ENCODE measurements at places on chromosomes 16 and 17.

DNA sequence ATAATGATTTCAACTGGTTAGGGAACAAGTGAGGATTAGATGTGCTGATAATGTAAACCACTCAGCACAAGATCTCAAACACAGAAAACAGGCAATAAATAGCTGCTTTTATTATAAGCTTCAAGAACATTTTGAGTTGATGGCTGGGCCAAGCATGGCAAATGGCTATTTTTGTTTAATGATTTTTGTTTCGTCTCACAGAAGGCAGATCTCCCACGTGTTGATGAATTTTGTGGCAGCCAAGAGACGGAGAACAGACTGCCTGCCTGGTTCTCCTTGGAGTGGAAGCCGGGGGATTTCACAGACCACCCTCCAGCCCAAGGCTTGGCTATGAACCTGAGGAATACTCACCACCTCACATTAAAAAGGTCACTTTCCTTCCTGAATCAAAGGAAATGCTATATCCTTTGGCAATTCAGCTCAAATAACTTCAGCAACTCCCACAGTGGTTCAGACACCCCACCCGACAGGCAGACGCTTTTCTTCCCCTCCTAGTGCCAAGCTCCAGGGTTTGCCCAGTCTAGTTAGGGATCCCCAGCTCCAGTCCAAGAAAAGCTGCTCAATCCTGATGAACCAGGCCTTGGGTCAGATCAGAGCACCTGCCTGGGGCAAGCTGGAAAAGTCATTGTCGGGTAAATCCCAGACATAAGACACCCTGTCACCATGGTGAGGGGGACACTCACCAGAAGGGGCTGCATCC, 593.5 kb downstream of the TOX3 start:
- no peak for DNase-seq

DNA sequence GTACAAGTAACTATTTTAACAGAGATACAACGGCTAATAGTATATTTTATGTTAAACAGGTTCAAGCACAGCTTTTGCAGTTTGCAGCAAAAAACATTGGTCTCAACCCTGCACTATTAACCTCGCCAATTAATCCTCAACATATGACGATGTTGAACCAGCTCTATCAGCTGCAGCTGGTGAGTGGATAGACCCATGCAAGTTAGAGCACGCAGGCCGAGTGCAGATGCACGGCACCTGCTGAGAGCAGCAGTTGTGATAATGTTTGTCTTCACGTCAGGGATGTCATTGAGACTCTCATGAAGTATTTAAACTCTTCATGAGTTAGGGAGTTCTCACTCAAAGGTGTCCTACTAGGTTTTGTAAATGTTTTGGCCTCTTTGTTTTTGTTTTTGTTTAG, 45.6 kb downstream of the TMC6 start:
- DNase-seq = no peak

DNA sequence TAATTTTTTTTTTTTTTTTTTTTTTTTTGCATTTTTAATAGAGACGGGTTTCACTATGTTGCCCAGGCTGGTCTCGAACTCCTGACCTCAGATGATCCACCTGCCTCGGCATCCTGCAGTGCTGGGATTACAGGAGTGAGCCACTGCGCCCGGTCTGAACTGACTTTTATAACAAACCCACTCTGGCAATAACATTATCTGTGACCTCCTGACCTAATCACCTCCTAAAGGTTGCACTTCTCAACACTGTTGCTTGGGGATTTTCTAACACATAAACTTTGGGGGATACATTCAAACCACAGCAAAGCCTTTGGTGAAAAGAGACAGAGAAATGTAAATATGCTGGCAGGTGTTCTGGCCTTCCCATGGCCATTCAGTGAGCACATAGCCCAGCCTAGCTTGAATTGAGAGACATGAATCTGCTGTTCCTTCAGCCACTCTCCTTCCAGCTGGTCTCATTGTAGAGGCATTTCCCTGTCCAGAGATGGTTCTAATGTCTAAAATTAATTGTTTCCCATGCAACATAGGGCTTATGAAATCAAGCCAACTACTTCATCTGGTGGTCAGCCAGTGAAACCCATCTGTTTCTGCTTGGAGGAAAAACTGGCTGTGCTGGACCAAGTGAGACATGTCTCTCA, 28.3 kb downstream of the LYRM1 start:
- DNase-seq = peak; percentile 44

- no peak for DNase-seq
Observed at GRCh38 chr17:83203472-83204221, 124.2 kb downstream of the METRNL start.

DNA sequence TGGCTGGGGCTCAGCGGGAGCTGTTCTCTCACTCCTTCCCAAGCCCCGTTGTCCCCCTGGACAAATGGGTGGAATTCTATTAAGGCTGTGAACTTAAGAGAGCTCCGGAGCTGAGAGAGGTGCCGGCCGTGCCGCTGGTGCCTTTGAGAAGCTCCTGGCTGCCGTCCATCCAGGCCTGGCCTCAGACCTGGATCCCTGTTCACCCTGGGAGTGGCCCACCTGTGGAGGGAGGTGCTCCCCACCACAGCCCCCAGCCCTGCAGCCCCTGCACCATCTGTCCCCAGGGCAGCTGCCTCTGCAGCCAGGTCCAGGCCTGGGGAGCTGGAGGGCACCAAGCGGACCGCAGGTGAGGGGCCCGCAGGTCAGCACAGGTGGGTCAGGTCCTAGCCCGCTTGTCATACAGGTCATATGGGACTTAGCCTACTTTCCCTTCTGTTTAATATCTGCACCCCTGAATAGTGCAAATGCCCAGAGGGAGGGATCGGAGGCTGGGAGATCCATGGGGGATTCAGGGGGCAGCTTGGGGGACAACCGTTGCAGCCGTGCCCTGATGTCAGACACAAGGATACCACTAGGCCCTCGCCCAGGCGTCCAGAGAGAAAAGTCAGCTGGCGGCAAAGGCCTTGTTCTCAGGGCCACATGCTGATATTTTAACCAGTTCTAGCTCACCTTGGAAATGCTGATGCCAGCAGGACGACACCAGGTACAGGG, 15.2 kb upstream of the METRNL start:
- DNase-seq = no peak

- DNase-seq = no peak
Observed at GRCh38 chr17:81918832-81919545, 1.0 kb upstream of the SIRT7 start.

DNA sequence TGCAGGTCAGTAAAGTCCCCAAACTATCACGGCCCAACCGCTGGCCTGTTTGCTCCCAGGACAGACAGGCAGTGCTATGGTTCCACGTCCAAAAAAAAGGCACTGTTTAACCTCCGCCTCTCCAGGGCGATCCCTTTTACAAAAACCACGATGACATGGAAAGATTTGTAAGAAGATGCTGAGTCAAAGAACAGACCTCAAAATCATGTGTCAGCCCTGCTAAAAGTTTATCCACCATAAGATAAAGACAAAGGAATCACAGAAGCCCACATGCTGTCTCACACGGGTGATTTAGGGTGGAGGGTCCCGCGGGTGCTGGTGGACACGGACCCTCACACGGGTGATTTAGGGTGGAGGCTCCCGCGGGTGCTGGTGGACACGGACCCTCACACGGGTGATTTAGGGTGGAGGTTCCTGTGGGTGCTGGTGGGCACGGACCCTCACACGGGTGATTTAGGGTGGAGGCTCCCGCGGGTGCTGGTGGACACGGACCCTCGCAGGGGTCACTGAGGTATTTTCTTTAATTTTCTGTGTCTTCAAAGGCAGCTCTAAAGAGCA, 117.2 kb upstream of the METRNL start:
- DNase-seq = no peak

GRCh38 chr16:5905935-5906334, 808.3 kb upstream of the EEF2KMT start:
- DNase-seq = no peak

- no peak for DNase-seq
Observed at GRCh38 chr17:80477647-80478478, 1.5 kb upstream of the NPTX1 start.

DNA sequence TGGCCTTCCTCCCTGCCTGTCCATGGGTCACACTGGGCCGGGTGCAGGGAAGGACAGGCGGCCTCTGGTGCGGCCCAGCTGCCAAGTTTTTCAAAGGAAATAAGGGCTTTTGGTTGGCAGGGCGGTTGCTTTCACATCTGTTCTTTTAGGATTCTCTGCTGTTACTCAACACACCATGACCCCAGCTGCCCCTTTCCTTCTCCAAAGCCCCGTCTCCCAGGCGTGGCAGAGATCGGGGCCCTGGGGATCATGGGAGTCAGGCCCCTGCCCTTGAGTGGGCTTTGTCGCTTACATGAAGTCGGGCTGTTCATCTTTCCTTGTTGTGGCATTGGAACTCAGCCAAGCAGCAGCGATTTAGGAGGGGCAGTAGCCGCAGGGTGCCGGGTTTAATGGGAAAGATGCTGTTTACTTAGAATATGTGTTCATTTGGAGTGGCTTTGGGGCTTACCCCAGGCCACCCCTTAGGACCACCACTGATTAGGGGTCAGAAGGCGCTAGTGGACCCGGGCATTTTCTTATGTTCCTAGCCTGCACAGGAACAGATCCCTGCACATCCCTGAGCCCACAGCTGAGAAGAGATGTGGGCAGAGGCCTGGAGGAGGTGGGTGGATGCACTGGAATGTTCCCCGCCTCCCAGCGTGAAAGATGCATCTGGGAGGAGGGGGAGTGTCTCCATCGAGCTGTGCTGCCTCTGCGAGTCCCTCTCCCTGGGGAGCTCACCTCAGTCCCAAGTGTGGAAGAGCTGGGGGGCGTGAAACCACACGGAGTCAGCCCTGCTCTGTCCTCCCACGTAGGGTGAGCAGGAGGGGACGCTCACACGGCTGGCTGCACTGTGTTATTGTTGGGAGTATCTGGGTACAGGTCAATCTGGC, 6.8 kb upstream of the ADCY7 start:
- no peak for DNase-seq

- DNase-seq = no peak
Observed at GRCh38 chr16:84891149-84891795, 71.5 kb downstream of the CRISPLD2 start.

DNA sequence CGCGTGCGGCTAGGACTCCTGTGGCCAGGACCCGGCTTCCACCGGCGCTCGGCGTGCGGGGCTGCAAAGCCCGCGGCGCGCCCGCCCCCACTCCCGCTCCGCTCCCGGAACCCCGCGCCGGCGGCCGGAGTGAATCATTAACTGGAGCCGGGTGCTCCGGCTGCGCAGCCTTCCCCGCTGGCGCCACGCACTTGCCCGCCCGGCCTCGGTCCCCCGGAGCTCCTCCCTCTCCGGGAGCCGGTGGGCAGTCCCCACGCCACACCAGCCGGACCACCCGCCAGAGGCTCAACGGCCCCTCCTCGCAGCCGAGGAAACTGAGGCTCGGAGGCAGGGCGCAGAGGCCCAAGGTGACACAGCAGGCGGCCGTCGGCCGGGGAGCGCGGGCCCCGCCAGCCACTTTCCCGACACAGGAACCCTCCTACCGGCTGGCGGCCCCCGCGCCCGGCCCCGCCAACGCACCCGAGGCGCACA, 580 bp downstream of the BCAR1 start:
- DNase-seq = no peak

All from AG09319 (cell line).